ENCODE measurements at places on chromosomes 5 and 9.

- DNase-seq = no peak
Observed at GRCh38 chr9:109037946-109038715, 24.8 kb upstream of the CTNNAL1 start.

DNA sequence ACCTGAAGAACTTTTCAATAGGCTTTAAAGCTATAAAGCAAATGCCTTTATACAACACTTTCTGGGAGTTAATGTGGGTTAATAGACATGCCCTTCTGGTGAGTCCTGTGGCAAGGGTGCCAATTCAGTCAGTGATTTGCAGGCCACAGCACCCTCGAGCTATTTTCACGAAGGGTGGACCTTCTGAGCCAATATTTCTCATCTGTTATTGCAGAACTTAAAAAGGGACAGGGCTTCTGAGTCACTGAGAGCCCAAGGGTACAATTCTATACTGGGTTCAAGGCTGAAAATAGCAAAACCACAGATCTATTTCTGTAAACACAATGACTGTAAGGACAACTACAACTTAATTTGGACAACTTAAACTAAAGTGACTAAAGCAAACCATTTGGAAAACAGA is 92.8 kb downstream of the GABRG2 start:
- DNase-seq = no peak

DNA sequence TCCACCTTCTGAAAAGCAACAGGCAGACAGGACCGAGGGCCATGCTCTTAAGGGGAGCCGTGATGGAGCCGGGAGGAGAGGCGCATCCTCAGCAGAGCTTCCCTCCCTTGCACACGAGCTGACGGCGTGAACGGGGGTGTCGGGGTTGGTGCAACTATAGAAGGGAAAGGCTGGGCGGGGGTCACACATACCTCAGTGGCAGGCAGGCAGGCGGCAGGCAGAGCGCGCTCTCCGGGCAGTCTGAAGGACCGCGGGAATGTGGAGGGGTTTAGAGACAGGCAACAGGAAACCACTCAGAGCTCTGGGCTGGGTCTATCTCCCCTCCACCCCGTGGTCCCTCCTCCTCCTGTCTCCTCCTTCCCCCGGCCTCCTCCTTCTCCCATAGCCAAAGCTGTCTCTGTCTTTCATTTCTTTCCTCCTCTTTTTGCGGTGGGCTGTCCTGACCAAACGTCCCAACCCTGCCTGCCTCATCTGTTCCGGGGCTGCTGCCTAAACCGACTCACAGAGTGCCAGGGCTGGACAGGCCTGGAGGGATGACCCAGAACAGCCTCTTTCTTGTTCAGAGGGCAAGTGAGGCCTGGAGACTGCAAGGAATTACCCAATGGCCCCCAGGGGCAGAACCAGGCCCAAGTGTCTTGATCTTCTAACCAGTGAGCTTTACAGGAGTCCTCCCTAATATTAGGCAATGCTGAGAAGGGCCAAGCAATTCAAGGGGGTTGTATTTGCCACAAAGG is at the start of gene SPARC:
Gene SPARC (minus strand): TSS at position 242 of the 734 bp plus-strand sequence. CDS start 10,727 bp downstream, outside the sequence.
- DNase-seq = peak; percentile 91

- no peak for DNase-seq
Observed at GRCh38 chr9:21833090-21833801, 30.8 kb downstream of the MTAP start.

DNA sequence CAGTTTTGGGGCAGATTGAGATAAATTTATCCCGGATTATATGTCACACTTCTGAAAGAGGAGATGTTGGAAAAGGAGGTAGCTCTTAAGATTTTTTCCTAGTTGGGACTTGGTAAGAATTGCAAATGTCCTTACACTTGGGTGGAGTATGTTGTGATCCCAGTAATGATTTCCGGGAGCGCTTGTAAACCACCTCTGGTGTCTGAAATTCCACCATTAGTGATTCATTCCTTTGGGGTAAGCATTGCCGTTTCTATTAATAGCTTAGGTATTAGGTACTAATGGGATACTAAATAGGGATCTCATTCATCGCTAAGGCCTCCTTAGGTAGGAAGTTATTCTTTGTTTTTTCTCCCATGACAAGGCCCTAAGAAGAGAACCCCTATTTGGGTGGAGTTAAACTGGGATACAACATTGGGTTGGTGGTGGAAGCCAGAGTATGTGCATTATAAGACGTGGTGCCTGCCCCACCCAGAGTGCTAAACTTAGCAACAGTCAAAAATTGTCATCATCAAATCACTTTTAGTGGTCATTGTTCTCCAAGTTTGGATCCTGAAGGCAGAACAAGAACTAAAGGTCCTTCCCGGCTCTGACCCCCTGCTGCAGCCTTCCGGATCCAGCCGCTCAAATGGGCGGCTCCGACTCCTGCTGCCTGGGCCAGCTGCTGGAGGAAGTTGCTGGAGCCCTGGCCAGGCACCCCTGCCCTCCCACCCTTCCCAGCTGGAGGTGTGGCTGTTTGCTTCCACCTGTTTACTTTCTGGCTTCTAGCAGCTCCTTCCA is 31.7 kb upstream of the DAB2IP start:
- DNase-seq = no peak

Measured in GM03348 (cell line).